ENCODE measurements at places on chromosomes 4 and X.
A peak's percentile ranks its signal among the peaks of the same experiment; 100 is the strongest.

DNA sequence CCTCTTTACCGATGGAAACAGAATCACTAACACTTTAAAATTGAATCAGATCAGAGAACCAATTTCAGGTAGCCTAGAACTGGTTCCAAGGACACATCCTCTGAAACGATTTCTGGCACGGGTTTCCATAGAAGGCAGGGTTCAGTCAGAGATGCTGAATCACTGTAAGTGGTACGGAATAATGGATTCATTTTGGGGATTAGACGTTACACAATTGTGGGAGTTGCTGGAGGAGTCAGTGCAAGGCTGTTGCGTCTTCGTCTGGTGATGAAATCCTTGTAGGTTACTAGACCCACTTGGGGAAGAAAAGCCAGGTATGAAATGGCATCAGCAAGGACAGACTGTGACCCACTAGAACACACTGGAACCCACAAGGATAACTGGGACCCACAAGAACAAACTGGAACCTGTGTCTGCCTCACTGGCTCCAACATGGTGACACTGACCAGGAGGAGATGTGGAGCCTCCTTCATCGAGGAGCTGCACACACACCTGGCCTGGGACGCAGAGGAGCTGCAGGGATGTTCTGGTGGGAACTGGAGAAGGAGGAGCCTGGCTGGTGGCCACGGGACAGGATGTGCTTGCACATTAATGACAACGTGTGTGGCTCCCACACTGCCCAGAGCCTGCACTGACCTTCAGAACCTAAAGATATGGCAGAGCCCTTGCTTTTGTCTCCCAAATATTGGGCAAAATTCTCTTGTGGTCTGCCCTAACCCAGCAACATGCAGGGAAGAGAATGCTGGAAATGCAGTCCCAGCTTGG is 105.1 kb downstream of the TRAPPC11 start:
- no peak for DNase-seq

GRCh38 chrX:418927-419729 is 32.4 kb upstream of the PPP2R3B start:
- no peak for DNase-seq

- no peak for DNase-seq
Measured at GRCh38 chr4:11160288-11160687, 268.4 kb downstream of the HS3ST1 start.

DNA sequence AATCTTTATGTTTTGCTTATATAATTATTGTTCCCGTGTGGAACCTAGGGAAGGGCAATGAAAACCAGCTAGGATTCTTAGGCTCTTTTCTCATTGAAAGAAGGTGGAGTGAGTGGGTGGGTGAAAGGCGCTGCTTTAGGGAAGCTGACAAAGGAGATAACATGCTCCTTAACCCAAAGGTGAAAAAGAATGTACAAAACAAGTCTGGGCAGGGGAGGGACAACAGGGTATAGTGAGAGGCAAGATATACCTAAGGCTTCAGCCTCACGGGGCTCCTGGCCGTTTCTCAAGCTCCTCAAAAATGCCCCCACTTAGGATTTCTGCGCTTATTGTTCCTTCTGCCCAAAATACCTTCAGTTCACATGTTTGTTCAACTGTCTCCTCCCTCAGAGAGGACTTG is 1.8 kb downstream of the SH2D1A start:
- DNase-seq: no peak

DNA sequence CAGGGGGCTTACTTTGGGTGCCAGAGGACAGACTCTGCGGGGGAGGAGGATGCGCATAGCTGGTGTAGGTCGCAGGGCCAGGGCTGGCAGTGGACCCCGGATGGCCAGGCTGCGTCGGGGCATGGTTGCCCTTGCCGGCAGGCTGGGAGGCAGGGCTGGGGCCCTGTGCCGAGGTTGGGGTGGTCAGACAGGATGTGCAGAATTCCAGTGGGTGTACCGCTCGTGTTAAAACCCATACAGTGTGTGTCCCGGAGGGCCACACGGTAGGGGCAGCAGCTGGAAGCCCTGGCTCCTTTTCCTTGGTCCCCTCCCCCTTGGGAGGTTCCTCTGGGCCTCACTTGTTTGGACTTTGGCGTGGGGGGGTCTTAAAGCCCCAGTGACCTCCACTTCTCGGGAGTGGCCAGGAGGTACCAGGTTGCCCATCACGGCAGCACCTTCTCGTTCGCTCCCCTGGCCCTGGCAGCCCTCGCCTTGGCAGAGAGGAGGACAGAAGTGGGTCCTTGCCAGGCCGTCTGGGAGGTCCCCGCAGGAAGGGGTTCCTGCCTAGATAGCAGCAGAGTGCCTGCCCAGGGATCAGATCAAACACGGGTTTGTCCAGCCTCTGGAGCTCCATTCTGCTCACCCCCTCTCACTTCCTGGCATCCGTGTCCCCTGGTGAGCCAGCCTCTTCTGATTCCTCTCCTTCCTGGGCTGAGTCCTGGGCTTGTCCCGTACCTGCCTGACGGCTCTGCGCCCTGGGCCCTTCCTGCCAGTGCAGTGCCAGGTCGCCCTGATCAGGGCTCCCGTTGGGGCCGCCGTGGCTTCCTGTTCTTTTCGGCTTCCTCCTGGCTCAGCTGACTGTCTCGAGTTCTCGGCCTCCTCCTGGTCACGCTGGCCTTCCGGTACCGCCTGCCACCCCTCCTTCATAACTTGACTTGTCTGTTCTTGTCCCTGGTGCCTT is 56.7 kb upstream of the HGFAC start:
- DNase-seq: peak; percentile 84

DNA sequence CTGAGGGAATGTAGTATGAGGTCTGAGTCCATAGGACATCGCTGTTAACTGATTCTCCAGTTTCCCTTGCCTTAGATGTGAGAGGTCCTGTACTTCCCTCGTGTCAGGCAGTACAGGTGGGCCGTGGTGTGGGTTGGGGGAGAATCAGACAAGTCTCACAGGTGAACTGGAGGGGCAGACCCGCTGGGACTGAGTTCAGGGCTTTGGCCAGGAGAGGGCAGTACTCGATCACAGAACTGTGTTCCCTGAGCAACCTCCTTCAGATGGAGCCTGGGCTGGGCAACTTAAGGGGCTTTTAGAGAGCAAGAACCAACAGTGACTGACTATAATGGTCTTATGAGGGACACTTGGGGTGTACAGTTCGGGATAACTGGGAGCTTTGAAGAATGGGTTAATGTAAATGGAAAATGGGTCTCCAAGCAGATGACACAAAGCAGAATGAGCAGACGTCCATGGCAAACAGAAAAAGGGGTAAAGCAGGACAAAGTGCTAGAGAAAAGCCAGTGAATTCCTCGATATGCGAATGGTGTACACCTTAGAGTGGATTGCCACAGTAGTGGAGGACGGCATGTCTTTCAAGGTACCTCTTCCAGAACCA is 83.6 kb downstream of the CCNG2 start:
- DNase-seq: peak; percentile 78

GRCh38 chr4:54144661-54145171 is 44.8 kb downstream of the GSX2 start:
- DNase-seq: no peak

- DNase-seq: peak; percentile 53
Measured at GRCh38 chrX:120015145-120016067, 62.1 kb downstream of the RHOXF2B start.

- DNase-seq: peak; percentile 91
Measured at GRCh38 chr4:85474818-85475630, at the start of gene ARHGAP24. TSS of gene ARHGAP24 (plus strand) at chr4:85475150.

DNA sequence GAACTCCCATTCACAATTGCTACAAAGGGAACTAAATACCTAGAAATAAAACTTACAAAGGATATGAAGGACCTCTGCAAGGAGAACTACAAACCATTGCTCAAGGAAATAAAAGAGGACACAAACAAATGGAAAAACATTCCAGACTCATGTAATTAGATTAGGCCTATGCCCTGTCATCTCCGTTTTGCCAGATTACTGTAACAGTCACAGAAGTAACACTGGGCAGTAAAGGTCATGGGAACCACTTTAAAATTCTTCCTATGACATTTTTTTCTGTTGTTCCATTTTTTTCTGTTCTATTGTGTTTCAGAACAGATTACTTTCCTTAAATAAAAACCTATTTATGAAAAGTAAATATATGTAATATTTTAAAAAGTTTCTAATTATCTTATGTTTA is 199.4 kb upstream of the CENPE start:
- DNase-seq: no peak

DNA sequence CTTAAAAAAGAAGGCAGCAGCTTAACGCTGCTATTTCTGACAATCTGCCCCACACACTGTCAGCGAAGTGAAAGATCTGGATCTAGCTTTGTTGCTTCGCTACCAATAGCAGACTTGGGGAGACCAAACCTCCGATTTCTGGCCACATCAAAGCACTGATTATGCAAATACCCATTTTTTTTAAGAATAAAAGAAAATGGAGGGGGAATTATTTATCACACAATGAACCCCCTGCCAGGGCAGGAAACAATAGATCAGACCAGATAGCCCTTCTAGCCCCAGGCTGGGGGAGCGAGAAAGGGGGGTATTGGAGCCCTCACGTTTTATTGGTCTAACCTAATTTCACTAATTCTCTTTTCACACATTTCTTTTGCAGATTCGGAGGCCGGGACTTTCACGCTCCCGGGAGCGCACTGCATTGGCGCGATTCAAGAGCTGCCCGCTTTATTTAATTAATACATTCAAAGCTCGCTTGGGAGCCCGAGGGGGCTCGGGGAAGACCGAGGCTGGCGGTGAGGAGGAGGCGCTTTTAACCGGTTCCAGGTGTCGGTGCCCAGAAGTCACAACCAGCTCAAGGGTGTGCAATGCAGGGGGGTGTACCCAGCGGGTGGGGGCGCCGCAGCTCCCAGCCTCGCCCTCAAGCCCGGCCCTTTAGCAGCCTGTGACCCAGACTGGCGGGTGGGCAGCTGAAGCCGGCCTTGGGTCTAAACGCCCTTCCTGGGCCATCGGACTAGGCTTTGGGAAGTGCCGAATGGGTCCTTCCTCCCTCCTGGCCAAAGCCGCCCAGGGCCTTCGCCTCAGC is 5.5 kb downstream of the NEUROG2 start:
- DNase-seq: no peak

GRCh38 chrX:143437439-143437838 is 79.8 kb downstream of the SPANXN3 start:
- no peak for DNase-seq

DNA sequence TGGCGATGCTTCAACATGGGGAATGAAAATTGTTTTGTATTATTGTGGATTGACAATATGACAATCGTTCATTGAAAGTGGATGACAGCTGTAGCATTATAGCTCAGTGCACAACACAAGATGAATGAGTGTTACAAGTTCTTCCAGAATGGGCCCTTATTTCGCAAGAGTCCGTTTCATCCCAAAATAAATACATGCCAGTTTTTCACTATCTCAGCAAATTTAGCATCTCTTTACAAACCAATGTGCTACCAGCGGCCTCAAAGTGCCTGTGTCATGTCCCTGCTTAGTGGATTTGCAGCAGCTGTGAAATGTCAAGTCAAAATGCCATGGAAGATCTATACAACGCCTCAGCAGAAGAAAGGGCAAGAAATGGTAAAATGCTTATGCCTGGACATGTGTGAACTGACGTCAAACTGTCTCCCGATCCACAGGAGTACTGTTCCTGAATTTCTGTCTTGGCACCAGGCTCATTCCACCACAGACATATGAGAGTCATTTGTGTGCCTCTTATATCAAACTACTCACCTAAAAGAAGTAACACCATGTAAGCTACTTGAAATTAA is 109.6 kb downstream of the MAML3 start:
- no peak for DNase-seq

DNA sequence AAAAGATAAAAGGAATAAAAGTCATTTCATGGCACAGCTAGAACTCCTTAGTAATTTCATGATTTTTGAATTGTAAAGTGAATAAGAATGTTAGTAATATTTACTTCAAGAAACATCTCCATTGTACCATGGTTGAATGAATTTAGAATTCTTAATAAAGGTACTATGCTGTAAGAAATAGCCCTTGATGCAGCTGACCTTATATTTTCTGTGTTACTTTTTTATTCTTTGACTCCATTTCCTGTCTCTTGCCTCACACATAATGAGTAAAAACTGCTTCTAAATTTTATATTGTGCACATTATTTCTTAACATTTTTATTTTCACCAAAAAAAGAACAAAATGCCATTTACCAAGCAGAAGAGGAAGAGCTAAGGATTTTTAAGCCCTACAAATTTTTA is 81.9 kb upstream of the PDHA2 start:
- no peak for DNase-seq

DNA sequence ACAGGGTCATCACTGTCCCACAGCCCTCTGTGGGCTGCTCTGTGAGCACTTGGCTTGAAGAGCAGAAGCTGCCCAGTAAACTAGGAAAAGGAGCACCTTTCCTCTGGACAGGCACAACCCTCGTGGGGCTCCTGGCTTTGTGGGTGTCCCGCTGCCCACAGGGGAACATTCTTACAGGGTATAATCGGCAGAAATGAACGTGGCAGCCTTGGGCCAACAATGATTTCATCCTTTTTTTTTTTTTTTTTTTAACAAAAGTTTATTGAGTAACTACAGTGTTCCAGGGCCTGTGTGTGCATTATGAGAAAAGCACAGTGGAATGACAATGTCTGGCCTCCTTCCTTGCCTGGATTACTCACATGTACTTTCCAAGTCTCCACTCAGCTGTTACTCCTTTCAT is 197.2 kb downstream of the PDGFC start:
- no peak for DNase-seq

- DNase-seq: no peak
Measured at GRCh38 chr4:53273726-53274125, 92.1 kb downstream of the SCFD2 start.

DNA sequence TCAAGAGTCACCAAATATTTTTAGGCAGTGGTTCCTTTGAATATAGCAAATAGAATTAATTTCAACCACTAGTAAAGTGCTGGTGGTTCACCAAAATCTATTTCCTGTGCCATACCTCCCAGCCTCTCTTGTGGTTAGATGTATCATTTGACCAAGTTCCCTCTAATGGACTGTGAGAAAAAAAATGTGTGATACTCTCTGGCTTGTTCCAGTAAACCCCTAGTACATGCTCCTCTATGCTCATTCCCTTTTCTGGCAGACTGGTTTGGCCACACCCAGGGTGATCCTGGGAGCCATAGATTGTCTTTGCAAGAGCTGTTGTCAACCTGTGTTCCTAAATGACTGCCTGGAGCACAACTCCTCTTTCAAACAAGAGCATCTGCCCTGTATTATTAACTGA is 109.5 kb downstream of the FRAS1 start:
- no peak for DNase-seq

GRCh38 chrX:129840344-129840743 is 3.3 kb downstream of the ZDHHC9 start:
- no peak for DNase-seq

- no peak for DNase-seq
Measured at GRCh38 chr4:157004279-157005161, 32.9 kb upstream of the PDGFC start.

DNA sequence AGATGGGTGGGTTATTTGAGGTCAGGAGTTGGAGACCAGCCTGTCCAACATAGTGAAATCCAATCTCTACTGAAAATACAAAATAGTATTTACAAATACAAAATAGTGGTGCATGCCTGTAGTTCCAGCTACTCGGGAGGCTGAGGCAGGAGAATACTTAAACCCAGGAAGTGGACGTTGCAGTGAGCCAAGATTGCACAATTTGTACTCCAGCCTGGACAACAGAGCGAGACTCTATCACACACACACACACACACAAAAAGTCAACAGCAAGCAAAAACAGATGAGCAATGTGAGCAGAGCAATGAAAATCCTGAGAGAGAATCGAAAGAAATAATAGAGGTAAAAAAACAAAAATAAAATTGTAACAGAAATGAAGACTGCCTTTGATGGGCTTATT is 168.8 kb downstream of the PCDH18 start:
- DNase-seq: no peak

Measured in right cardiac atrium (tissue), 5 donors.